Activated CD8-positive, alpha-beta memory T cell treated with anti-CD3 and anti-CD28 coated beads for 4 hours (primary cell): ENCODE measurements at places on chromosomes 2 and 18.
A peak's percentile ranks its signal among the peaks of the same experiment; 100 is the strongest.

DNA sequence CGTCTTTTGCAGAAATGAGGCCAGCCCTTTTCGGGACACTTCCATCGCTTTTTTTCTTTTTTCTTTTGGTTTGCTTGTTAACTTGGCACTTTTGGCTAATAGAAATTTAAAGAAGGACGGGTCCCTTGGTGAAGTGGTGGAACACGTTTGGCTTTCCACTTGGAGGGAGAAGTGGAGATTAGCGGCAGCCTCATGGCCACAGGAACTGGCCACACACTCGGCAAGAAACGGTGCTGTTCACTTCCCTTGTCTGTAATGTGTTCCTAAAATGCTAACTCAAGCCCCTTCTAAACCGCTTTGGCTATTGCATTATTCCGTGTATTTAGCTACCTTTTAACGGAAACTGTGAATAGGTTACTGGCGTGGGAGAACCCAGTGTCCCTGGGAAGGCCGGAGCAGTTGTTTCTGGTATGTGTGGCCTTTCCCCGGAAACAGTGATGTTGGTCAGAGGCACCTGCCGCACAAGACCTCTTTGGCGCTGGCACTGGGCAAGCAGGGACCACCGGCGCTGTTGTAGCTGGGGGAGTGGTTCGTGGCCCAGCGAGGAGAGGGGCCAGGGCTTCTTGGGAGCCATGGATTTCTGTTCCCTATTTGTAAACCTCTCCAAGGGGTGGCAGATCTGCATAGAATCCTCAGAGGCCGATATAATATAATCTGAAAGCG is 981 bp downstream of the RAMP1 start:
- no peak for DNase-seq

DNA sequence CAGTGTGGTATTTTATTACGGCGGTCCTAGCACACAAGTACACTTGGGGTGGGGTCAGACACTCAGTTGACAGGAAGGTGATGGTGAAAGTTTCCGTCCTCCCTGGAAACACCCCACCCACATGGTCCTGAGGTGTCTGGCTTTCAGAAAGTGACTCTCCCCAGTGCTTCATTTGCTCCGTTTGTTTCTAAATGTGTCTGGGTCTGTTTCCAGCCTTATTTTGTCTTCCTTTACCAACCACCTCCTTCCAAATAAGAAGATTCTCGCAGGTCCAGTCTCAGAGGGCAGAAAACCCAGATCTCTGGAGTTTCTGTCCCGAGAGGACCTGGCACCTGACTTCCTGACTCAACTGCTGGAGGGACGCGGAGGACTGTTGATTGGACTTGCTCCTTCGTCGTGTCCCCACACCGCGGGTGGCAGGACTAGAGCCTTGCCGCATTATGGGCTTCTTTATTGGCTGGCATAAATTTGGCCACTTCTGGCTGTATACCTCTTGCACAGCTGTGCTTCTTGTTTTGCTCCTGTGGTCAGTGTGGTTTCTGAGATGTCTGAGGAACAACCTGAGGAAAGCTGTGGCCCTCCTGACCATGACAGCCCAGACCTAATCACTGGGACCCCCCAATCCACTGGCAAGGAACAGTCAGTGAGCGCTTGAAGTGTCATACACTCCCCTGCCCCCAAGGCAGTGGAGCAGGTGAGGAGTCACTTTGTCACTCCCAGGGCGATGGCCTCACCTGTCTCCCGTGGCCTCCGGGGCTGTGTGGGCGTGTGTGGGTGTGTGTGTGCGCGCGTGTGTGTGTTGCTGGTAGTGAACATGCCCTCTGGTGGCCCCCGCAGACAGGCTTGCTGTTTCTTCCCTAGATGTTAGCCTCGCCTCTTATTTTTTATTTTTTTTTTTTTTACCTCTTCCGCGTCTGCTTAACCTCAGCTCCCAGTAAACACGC is 45.6 kb downstream of the MEX3C start:
- peak; percentile 77 for DNase-seq

DNA sequence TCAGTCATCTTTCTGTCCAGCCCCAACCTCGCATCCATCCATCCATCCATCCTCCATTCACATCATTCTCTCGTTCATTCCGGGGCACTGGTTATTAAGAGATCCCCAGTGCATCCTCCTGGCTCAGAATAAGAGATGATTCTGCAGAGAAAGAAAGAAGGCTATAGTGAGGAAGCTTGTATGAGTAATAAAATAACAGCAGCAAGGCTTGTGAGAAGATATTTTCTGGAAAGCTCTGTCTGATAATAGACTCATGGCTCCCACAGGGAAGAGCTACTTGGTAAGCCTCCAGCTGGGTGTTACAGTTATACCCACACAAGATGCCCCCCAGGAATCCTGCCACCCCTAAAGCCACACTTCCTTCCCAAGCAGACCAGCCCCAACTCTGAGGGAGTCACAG is 143.2 kb downstream of the MTCL1 start:
- no peak for DNase-seq

DNA sequence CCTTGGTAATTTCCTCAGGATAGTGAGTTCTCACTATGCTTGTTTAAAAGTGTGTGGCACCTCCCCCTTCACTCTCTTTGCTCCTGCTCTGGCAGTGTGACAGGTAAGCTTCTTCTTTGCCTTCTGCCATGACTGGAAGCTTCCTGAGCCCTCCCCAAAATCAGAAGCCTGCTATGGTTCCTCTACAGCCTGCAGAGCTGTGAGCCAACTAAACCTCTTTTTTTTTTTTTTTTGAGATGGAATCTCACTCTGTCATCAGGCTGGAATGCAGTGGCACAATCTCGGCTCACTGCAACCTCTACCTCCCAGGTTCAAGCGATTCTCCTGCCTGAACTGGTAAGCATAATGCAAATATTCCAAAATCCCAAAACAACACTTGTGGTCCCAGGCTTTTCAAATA is 80.0 kb downstream of the SOWAHC start:
- DNase-seq, result no peak
